AG20443 (cell line): ENCODE measurements at places on chromosomes 1 and 21.
A peak's percentile ranks its signal among the peaks of the same experiment; 100 is the strongest.

GRCh38 chr1:42085596-42085995 lies 67.6 kb upstream of the GUCA2B start:
- DNase-seq, result peak; percentile 49

- DNase-seq, result no peak
These were observed 79.6 kb upstream of the SLFNL1 start for GRCh38 chr1:41101076-41101475.

GRCh38 chr1:17842686-17843085 lies 87.6 kb downstream of the ACTL8 start:
- DNase-seq, result no peak

DNA sequence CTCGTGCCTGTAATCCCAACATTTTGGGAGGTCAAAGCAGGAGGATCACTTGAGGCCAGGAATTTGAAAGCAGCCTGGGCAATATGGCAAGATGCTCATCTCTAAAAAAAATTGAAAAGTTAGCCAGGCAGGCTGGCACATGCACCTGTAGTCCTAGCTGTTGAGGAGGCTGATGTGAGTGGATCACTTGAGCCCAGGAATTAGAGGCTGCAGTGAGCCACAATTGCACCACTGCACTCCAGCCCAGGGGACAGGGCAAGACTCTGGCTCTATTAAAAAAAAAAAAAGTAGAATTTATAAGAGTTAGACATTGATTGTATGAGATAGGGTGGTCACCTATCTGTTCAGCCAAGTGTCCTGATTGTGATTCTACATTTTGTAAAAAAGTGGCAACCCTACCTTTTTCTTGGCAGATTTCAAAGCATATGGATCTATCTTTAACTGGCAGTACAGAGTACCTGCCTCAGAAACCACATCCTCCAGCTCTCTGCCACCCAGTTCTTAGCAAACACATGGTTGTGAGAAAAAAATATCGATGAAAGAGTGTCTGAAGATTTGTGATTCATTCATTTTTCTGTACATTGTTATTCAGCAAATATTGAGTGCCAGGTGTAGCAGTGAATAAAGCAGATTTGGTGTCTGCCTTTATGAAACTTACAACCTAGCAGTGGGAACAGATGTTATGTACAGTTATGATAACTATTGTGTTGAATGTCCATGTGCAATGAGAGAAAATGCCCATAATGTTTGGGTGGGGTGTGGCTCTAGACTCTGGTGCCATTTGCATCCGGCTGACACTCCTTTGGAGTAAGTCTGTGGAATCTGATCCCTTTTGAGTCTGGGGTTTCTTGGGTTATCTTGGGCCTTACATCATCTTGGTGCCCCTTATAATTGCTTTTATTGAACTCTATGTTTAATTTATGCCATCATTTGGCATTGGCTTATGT lies 82.5 kb downstream of the ST3GAL3 start:
- DNase-seq, result no peak

- no peak for DNase-seq
These were observed 10.4 kb downstream of the LAMB3 start for GRCh38 chr1:209641832-209642172.

DNA sequence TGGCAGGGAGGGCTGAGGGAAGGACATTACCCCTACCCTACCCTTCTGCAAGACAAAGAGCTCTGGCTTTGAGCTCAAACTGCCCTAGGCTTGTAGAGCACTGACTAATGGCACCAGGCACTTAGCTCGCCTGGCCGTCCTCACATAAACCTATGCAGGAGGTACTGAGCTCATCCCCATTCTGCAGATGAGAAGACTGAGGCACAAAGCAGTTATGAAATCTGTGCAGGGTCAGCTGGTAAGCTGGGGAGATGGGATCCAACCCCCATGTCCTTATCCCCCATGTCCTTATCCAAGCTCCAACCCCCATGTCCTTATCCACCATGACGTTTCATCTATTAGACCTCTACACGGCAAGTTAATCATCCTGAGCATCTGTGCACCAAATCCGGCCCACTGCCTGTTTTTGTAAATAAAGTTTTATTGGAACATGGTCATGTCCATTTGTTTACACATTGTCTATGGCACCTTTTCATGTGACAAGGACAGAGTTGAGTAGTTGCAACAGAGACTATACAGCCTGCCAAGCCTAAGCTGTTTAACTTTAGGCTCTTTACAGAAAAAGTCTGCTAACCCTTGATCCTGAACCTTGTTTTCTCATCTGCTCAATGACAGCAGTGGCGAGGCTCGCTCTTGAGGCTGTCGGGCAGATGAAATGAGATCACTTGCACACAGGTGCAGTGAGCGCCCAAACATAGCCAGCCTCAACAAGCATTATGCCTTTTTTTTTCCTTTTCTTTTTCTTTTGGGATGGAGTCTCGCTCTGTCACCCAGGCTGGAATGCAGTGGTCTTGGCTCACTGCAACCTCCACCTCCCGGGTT lies 86.8 kb downstream of the FBXO2 start:
- DNase-seq, result no peak

DNA sequence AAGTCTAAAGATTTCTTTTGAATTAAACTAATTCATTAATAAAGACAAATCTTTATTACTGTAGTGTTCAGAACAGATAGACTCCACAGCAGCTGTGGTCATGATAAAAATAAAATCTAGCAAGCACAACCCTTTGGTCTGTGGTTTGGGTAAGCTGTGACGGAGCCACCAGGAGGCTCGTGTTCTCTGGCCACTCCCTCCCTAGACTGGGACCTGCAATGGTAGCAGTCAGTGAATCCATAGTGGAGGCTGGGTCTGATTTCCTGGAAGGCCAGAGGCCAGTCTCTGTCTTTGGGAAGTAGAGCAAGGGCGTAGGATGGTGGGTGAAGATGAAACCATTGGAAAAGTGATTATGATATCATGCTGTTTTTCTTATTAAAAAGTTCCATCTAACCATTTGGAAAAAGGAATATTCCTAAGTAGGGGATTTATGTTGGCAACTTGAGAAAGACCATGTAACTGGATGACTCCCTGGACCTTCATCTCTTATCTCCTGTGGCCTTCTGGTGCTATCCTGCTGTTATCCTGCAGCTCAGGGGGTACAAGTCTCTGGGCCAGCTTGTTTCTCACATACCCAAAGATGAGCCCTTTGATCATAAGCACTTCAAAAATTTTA lies 39.0 kb downstream of the TENT5C start:
- no peak for DNase-seq

GRCh38 chr1:246591504-246591903 lies 25.2 kb downstream of the CNST start:
- no peak for DNase-seq

DNA sequence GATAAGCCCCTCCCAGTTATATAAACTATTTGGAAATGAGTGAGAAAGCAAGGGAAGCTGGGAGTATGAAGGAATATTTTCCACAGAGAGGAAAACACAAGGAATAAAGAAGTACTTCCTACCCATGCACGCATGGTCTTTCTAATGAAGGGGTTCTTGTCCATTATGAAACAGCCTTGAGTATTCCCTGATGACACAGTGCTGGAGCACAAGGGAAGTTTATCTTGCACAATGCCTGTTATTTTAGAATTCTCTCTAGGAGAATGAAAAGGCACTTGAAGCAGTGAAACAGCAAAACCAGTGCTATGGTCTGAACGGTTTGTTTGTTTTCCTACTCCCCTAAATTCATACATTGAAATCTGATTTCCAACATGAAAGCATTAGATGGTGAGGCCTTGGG lies 38.6 kb upstream of the ADAMTS1 start:
- no peak for DNase-seq

DNA sequence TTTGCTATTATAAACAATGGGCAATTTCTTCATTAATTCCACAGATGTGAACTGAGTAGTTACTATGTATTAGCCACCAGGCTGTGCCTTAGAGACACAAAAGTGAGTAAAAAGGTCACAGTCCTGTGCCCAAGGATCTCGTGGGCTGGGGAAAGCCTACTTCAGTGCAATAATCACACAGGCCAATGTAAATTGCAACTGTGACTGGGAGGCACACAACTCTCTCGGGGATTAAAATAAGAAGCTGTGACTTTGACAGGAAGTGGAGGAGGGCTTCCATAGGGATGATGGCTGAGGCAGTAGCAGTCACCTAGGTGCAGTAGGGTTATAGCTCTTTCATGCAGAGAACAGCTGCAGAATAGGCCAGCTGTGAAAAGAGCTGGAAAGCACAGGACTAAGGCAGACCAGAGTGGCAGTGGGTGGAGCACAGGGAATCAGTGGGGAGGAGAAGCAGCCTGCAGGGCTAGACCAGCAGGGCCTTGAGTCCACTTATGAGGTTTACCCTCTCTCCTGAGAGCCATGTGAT lies 121.9 kb downstream of the MAB21L3 start:
- DNase-seq, result no peak

DNA sequence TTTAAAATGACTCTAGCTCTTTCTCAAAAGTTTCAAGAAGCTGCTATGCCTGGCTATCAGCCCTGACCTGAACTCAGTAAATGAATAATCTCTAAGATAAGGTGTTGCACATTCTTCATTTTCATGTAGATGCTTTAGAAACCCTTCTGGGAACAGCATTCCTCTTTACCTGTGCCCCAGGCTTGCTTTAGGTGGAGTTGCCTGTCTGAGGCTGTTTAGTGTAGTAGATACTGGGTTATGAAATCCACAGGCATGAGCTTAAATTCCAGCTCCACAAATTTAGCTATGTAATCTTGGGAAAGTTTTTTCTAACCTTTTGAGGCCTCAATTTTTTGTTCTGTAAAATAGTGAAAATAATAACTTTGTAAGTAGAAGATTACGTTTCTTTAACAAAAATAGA lies 41.6 kb downstream of the ATP6V1G3 start:
- no peak for DNase-seq

- DNase-seq, result peak; percentile 50
These were observed 244.8 kb upstream of the VAMP3 start for GRCh38 chr1:7526196-7526866.
